ENCODE measurements at places on chromosomes 13 and 19. TPM values are rescaled to one million over a fixed set of nuclear protein-coding genes. Genes with fewer than 3 reads are reported as not detected.

GRCh38 chr13:77397636-77398035, 70.7 kb upstream of the MYCBP2 start:
- DNase-seq = no peak

- no peak for DNase-seq
Observed at GRCh38 chr13:80336776-80337287, 4.1 kb downstream of the SPRY2 start.

The TNFSF13B gene
- 11.5 TPM for total RNA-seq

The PGPEP1 gene
- total RNA-seq = 41.3 TPM

The GPX4 gene
- total RNA-seq = 206 TPM

- no peak for DNase-seq
Observed at GRCh38 chr19:47762615-47763308, 15.7 kb upstream of the SELENOW start.

- DNase-seq = no peak
Observed at GRCh38 chr13:113616281-113616906, 31.8 kb downstream of the TFDP1 start.

DNA sequence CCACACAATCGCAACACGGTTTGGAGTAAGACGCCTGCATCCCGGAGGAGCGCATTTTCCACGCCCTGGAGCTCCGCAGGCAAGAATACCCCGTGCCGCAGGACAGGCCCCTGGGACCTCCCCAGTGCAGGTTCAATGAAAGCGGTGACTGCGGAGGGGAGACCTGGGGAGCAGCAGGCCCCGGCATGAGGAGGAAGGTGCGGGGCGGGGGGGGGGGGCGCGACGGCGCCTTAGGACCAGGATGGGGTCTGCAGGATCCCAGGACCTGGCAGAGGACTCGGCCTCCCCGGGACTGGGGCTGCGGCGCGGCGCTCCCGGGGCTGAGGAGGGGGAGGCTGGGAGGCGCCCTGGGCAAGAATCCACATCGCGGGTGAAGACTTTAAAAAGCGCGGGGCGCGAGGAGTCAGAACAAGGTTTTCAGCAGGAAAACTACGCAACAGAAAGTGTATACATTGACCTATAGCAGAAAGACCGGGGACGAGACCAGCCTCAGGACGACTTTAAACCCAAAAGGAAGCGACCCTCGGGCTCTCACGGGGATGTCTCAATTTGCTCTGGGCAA, 432 bp downstream of the ZNF611 start:
- DNase-seq = no peak

DNA sequence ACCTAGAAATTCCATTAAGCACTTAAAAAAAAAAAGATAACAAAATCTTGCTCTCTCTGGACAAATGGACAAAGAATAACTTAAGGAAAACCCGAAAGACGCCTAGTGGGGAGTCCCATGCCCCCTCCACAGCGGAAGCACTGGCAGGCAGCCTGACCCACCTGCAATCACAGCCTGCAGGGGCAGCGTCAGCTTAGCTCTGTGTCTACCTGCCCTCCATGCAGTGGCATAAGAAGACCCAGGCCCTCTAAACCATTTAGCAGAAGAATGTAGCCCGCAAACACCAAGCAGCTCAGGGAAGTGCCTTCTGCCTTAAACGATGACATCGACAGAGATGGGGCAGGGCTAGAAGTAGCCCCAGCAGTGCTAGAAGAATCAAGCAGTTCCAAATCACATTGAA, 36.0 kb downstream of the KCTD15 start:
- no peak for DNase-seq

GRCh38 chr13:110593430-110594130, 21.8 kb upstream of the NAXD start:
- no peak for DNase-seq

- peak; percentile 33 for DNase-seq
Observed at GRCh38 chr19:3577723-3578344, 5.1 kb downstream of the HMG20B start.

DNA sequence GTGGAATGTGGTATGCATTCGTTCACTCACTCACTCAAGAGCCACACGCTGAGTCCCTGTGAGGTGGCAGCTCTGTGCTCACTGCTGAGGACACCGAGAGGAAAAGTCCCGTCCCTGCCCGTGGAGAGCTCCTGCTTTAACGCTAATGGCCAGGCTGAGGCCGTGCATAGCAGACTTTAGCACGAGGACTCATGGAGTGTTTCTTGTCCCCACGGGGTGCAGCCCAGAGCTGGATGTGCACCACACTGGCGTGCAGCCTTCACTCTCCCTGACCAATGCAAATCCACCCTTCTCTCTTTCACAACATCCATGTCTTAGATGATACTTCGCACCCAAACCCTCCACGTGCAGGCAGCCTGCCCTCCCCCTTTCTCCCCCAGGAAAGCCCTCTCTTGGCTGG, 159.6 kb upstream of the ZNF536 start:
- no peak for DNase-seq

DNA sequence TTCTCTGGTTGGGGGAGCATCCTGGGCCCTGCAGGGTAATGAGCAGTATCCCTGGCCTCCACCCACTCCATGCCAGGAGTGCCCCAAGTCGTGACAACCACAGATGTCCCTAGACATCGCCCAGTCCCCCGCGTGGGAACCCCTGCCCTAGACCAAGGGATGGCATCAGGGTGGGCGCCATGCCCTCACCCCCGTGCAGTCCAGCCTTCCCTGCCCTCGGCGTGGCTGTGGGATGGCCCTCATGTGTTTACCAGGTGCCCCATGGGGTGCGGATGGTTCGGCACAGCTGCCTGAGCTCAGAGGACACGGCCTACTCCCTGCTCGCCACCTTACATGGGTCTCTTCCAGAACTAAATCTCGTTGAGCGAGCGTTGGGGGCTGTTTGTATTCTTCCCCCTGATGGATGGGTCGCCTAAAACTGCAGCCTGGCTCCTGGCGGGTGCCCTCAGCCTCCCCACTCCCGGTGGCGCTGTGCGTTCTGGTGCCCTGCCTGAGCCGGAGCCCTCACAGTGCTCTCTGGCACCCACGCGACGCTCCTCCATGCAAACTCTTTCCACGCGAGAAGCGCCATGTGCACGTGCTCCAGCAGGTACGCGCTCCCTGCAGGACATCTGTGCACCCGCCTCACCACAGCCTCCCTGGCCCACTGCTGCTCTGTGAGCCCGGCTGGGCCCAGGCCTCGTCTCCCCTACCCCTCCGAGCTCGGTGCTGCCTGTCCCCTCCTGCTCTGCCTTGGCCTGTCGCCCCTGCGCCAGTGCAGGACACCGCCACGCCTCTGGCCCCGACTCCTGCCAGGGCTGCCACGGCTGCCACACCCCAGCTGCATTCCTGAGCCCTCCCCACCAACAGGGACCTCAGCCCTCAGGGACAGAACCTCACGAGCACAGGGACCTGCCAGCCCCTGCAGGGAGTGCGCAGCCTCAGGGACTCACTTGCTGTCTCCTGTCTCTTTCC, 145.0 kb downstream of the KDM4B start:
- DNase-seq = no peak

- DNase-seq = no peak
Observed at GRCh38 chr13:31686670-31687425, 52.5 kb upstream of the RXFP2 start.

- DNase-seq = no peak
Observed at GRCh38 chr13:110118106-110118505, 188.9 kb downstream of the COL4A1 start.

The FAM174C gene
- total RNA-seq = 48.3 TPM

DNA sequence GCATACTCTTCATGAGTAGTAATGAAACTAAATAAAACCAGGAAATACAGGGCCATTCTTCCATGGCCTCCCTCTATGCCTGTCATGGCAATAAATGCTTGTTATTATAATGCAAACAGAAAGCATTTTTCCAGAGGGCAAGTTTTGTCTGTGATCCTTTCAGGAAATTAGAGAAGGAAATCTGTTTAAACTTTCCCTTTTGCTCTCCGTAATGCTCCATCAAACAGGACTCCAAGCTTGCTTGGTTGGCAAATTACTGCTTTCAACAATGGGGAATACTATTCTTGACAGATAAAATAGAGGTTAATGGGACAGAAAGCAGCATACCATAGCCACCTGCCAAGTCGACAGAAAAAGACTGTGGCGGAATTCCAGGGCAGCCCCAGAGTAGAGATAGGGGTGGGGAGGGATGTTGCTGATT, 252.5 kb downstream of the LHFPL6 start:
- no peak for DNase-seq

- DNase-seq = no peak
Observed at GRCh38 chr19:55175117-55175867, 4.8 kb downstream of the SYT5 start.

Data from activated naive CD8-positive, alpha-beta T cell treated with anti-CD3 and anti-CD28 coated beads, Interleukin-2, amount 10 ng/mL, durations not matched to agents 7 days and 5 days (primary cell).